Stimulated activated CD4-positive, alpha-beta T cell treated with anti-CD3 and anti-CD28 coated beads, TNF-alpha, amount 100 ng/mL, for 4 hours (primary cell): ENCODE measurements at places on chromosomes 4 and X.

- no peak for DNase-seq
Measured at GRCh38 chrX:31115398-31115797, 43.6 kb upstream of the FTHL17 start.

DNA sequence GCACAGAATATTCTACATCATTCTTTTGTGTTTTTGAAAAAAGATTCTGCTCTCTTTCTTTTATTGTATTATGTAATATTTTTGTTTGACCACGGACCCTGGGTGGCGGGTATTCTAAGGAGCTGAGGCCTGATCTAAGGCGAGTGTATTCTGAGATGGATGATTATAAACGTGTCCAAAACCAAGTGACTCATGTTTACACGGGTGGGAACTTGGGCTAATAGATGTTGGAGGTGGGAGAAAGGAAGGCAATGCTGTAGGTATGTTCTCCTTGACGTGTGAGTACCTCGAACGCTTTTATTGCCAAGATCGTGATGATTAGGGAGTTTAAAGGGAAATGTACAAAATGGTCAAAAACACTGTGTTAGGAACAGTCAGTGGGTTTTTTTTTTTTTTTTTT, 188.9 kb upstream of the FAT1 start:
- DNase-seq, result no peak

DNA sequence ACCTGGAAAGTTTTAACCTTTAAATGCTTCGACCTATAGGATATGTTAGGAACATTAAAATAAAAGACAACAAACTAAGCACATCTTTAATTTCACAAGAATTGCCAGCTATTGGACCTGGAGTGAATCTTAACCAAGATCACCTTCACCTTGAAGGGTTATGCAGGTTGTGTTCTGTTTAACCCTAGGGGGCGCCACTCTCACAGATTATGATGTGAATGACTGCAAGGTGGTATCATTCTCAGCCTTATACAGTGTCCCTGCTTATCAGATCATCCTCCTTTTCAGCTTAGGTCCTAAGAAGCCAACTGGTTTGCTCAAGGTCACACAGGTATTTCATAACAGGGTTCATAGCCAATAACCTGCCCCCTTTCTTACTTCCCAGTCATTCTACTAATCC, 23.5 kb downstream of the INTS6L start:
- no peak for DNase-seq

DNA sequence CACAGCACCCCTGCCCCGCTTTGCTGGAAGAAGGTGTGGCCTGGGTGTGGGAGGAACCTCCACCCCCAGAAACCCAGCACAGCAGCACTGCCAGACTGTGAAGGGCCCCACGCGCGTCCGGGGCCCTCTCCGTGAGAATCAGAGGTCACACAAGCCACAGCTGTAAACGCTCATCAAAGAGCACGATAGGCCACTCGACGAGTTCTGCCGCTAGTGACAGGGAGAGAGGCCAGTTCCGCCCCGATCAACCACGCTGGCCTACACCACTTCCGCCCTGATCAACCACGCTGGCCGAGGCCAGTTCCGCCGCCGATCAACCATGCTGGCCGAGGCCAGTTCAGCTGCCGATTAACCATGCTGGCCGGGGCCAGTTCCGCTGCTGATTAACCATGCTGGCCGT, 25.9 kb upstream of the ADRA2C start:
- DNase-seq, result no peak

DNA sequence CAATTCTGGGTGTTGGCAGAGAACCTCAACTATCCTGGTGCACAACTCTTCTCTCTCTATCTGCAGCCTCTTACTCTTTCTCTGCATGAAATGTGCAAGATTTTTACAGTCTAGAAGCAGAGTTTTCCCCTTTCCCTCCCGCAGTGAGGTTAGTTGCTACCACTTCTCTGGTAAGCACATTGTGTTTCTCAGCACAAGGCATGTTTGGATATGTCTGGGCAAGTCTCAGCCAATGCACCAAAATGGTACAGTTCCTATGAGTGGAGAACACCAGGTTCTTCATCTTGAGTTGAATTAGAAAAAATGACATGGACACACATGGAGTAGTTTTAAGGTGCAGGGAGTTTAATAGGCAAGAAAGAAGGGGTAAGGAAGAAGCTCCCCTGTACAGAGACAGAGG, 187.0 kb downstream of the CCNG2 start:
- no peak for DNase-seq

- no peak for DNase-seq
Measured at GRCh38 chr4:79993476-79993875, 79.6 kb downstream of the ANTXR2 start.

DNA sequence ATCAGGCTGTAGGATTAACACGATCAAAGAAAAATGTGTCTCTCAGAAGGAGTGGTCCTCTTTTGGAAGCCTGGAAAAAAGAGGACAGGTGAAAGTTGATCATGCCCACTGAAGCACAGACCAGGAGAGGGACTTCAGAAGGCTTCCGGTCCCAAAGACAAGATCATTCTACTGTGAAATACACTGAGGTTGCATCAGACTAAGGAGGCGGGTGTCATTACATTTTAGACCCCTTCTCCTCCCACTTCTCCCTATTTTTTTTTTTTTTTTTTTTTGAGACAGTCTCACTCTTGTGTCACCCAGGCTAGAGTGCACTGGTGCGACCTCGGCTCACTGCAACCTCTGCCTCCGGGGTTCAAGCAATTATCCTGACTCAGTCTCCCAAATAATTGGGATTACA, 67.5 kb downstream of the RBM47 start:
- DNase-seq, result no peak
